Neural progenitor cell (in vitro differentiated cells): ENCODE measurements at places on chromosomes 3 and 15. TPM values are rescaled to one million over a fixed set of nuclear protein-coding genes. Genes with fewer than 3 reads are reported as not detected.

RUBCN gene
- 6.4 and 22.1 TPM in 2 replicates for total RNA-seq

XCR1 gene
- not detected in 2 replicates for total RNA-seq

UROC1 gene
- not detected in 2 replicates for total RNA-seq

NAALADL2 gene
- total RNA-seq, result 7.3 and 11.5 TPM in 2 replicates

GRCh38 chr3:112372396-112372795, 39.4 kb downstream of the CD200 start:
- H3K27me3 ChIP-seq, result no peaks in the 10 kb centered on the region
- no peak overlapping the region for H3K4me3 ChIP-seq
- H3K36me3 ChIP-seq, result no peaks in the 10 kb centered on the region
- DNase-seq, result no peak

DNA sequence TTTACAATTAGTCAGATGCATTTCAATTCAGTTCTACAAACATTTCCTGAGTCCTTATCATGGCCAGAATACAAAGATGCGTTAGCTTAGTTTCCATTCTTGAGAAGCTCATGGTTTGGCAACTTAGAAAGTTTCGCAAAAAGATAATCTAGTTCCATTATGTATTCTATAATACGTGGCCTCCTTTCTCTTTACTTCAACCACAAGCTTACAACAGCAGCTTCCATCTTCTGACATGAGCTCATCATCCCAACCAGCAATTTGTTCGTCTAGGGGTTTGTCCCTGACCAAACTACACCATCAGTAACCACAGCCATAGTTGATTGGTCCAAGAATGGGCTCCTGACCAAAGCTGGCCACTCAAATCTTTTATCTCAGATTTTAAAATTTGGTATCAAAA, 267.6 kb upstream of the TBC1D5 start:
- no peaks in the 10 kb centered on the region for H3K36me3 ChIP-seq
- H3K4me3 ChIP-seq, result no peak overlapping the region
- no peaks in the 10 kb centered on the region for H3K4me1 ChIP-seq

DNA sequence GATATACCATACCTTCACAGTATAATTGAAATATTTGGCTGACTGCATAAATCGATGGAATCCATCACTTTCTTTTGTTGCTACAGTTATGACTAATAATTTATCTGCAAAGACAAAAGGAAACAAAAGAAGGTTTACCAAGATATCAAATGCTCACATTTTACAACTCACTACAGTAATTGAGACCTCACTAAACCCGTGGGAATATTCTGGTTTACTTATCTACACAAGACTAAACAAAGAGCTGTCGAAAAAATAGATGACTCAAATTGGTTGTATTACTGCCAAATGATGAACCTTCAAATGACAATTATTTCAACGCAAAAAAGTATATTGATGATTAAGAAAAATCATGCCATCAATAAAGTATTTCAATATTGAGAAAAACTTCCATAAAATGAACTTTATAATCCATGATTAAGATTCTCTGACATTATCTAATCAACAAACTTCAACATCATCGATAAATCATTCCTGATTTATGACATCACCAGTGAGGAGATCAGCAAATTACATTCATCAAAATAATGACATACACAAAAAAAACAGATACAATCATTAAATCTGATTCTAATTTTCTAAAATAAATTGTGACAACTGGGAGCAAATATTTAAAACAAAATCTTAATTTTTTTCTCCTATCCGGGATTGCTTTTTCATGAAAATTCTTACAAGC, 36.7 kb downstream of the PLOD2 start:
- no peak overlapping the region for H3K4me3 ChIP-seq
- H3K27ac ChIP-seq, result no peak overlapping the region
- DNase-seq, result no peak
- no peaks in the 10 kb centered on the region for H3K27me3 ChIP-seq

DNA sequence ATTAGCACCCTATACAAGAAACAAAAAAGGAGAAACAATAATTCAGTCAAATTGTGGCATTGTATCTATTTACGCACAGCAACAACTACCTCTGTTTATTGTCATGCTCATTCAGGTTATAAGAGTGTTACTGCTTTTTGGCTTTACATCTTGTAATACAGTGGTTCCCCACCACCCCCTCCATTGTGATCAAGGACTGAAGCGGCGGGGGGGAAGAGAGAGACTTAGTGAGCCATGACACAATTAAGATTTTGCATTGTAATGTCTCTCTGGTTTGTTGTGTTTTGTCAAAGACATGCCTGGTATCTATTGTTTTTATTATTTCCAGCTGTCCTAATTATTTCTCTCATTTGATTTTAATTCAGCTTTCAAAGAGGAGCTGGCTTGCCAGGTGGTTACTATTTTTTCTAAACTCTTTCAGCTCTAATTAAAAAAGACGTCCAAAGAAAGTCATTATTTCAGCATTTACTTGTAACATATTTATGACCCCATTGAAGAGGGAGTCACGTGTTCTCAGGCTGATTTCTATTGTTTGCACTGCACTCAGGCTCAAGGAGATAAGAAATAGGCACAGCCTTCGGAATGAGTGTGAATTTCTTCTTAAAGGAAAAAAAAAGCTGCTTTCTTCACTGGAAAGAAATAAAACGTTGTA, 234.4 kb upstream of the TBL1XR1 start:
- DNase-seq, result peak; percentile 20
- H3K36me3 ChIP-seq, result no peaks in the 10 kb centered on the region
- H3K4me3 ChIP-seq, result no peak overlapping the region
- H3K27ac ChIP-seq, result no peak overlapping the region
